ENCODE measurements at places on chromosomes 6 and 20. TPM values are rescaled to one million over a fixed set of nuclear protein-coding genes. Genes with fewer than 3 reads are reported as not detected.

Gene GNRH2
- total RNA-seq, result 2.7 TPM

Gene CLVS2
- 0.69 TPM for total RNA-seq

Gene GABRR1
- total RNA-seq, result not detected

Gene DCBLD1
- total RNA-seq, result 36.1 TPM

Gene BCAS1
- 0.81 TPM for total RNA-seq

Gene STK35
- total RNA-seq, result 41.9 TPM

Gene SYTL3
- total RNA-seq, result 2.1 TPM

Gene DYNLT1
- 124 TPM for total RNA-seq

Gene NRN1
- not detected for total RNA-seq

Gene DEFB121
- total RNA-seq, result not detected

Gene LTB
- total RNA-seq, result not detected

Gene EYS
- total RNA-seq, result 0.46 TPM

Gene PGC
- not detected for total RNA-seq

Gene PHACTR1
- total RNA-seq, result 8.6 TPM
